Suppressor macrophage treated with lipopolysaccharide for 4 hours (primary cell): ENCODE measurements at places on chromosomes 3 and 15.

GRCh38 chr3:42144209-42144608 lies 53.1 kb downstream of the TRAK1 start:
- DNase-seq: no peak

- DNase-seq: peak; percentile 22
Observed at GRCh38 chr15:68821190-68821840, 620 bp upstream of the ANP32A start.

DNA sequence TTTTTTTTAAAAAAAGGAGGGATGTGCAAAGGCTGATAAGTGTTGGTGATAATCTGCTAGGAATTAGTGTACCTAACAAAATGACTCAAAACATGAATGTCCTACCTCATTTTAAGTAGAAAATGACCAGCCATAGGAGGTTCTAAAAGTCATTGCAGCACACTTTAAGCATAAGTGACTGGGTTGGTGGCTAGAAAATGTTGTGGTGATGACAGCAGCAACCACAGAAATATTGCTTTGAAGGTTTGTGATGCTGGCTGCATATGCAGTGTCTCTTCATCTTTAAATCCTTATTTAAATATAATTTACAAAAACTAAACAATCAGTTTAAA lies 55.2 kb downstream of the CMSS1 start:
- peak; percentile 14 for DNase-seq

DNA sequence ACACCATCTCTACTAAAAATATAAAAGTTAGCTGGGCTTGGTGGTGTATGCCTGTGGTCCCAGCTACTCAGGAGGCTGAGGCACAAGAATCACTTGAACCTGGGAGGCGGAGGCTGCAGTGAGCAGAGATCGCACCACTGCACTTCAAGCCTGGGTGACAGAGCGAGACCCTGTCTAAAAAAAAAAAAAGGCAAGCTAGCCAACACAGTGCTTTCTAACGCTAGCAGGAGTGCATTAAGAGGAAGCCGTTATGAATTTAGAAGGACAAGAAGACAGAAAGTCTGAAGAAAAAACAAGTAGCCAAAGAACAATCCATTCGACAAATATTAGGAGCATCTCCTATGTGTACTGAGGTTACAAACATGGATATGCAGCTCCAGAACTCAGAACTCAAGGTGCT lies 28.6 kb downstream of the BHLHE40 start:
- no peak for DNase-seq

- DNase-seq: peak; percentile 23
Observed at GRCh38 chr15:77107531-77108355, 36.8 kb upstream of the TSPAN3 start.

DNA sequence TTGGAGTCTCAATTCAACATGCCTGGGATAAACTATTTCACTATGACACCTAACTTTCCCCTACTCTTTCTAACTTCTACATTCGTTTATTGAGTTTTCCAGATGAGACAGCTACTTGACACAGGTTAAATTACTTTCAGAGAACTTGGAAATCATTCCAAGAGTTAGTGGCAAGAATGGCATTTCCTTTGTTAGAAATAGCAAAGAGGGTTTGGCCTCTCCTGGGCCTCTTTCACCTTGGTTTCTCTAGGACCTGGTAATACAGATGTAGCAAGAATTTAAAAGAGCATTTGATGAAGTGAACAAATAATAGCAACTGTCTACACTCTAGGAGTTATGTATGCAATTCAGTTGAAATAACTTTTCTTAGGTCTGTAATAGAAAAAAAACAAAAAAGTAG lies 748.9 kb downstream of the MECOM start:
- DNase-seq: no peak

DNA sequence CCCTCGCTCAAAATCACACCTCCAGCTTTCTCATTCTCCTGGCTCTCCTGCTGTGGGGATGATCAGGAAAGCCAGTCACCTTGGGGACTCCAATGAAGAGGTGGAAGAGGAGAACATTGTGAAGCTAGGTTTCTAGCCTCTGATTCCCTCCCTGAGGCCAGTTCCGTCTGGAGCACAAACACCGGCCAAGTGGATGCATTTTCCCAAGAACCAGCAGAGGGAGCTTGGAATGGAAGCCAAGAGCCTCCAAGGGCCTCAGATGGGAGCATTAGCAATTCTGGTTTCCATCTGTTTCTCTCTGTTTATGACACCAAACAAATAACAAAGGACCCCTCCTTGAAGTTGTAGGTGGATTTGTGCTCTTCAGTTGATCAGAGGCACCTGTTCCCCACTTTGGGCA lies 40.6 kb upstream of the NMNAT3 start:
- no peak for DNase-seq

- DNase-seq: peak; percentile 78
Observed at GRCh38 chr3:140942221-140943104, 827 bp downstream of the SLC25A36 start.

DNA sequence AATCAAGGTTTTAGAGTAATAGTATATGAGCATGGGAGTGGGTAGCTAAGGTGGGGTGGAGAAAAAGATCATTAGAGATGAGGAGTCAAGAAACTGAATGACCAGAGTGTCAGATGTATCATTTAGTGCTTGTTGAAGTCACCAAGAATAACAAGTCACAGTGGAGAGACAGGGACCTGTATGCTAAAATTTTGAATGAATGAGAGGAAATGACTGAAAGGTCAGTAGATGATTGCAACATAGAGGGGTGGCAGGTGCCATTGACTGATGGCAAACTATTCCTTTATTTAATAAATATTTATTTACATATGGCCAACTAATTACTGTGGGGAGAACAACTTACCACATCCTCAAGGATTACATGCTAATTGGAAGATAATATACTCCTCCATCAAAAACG lies 75.0 kb upstream of the ANKRD28 start:
- no peak for DNase-seq

DNA sequence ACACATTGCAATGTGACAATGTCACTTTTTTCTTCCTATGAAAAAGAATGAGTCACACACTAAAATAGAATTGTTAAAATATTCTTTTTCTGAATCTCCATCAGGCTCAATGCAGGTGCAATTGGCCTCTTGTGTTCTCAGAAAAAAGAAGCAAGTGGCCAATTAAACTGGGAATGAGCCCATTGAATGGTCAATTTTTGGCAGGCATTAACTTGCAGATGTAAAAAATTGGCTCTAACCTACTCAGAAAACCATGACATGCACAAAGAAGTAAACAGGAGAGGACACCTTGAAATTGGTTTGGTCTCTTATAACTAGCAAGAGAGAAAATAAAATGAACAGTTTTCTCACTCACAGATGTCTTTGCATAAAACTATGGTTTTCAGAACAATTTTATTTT lies 820.8 kb downstream of the TBL1XR1 start:
- no peak for DNase-seq

GRCh38 chr15:98746375-98747155 lies 98.2 kb downstream of the IGF1R start:
- no peak for DNase-seq

GRCh38 chr3:53525765-53526703 lies 31.6 kb downstream of the CACNA1D start:
- no peak for DNase-seq

- DNase-seq: no peak
Observed at GRCh38 chr3:87761341-87761740, 297.5 kb downstream of the CGGBP1 start.

- peak; percentile 40 for DNase-seq
Observed at GRCh38 chr3:47000198-47000815, 20.8 kb downstream of the NBEAL2 start.

GRCh38 chr15:88932271-88932874 lies 19.2 kb upstream of the MFGE8 start:
- DNase-seq: no peak

DNA sequence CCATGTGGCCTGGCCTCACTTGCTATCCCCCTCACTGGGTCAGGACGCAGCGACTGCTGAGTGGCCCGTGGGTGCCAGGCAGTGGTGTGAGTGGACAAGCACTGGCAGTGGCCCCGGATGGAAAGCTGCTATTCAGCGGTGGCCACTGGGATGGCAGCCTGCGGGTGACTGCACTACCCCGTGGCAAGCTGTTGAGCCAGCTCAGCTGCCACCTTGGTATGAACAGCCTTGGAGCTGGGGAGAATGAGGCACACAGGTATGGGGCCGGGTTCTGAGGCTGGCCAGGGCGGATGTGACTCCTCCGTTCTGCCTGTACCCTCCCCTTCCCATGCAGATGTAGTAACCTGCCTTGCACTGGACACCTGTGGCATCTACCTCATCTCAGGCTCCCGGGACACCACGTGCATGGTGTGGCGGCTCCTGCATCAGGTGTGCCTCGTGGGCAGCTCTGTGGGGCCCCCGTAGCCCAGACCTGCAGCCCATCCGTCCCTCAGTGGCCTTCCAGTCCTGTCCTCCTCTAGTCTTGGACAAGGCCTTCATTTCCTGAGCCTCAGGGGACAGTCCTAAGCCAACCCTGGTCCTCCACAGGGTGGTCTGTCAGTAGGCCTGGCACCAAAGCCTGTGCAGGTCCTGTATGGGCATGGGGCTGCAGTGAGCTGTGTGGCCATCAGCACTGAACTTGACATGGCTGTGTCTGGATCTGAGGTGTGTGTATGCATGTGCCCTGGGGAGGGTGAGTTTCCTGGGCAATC lies 28.2 kb downstream of the NBEAL2 start:
- no peak for DNase-seq

DNA sequence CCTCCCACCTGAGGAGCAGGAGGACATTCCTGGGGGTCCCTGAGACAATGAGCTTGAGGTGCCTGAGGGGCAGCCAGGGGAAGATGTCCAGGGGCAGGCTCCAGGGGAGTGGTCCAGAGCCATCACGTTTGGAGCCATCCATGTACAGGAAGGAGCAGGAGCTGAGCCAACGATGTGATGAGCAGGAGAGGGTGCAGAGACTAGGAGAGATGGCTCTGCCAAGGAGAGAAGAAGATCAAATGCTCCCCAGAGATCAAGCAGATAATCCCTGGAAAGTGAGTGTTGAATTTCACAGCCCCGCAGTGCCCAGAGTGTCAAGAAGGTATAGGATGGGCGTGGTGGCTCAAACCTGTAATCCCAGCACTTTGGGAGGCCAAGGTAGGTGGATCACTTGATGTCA lies 97.8 kb upstream of the HERC1 start:
- no peak for DNase-seq

DNA sequence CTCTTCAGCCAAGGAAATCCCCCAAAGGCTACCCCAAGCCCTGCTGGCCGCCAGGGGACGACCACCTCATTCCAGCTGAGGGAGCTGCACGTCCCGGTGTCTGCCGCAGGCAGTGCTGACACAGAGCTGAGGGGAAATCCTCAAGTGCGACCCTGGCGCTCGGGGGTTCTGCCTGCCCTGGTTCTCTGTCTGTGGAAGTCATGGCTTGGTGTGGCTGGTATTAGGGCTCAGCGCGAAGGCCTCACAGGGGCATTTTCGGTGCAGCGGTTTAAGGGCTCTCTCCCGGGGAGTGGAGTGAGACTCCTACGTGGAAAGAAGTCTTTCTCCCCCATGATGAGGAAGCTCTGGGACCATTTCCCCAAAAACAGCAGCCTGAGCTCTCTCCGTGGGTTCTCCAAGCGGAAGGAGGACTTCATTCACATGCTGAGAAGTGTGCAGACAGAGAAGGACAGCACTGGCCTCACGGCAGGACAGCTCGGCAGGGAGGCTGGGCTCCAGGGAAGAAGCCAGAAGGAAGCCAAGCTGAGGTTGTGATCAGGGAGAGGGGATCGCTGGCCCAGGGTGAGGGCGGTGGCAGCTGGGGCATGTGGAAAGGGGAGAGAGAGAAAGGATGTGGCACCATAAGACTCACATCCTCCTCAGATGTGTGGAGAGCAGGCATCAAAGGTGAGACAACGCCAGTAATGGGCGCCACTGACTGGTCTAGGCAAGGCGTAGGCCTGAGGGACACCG lies 48.6 kb downstream of the KLF15 start:
- DNase-seq: no peak

- no peak for DNase-seq
Observed at GRCh38 chr15:40785164-40785563, 15.4 kb downstream of the C15orf62 start.

- peak; percentile 72 for DNase-seq
Observed at GRCh38 chr3:44913868-44914468, 39.6 kb downstream of the TGM4 start.

DNA sequence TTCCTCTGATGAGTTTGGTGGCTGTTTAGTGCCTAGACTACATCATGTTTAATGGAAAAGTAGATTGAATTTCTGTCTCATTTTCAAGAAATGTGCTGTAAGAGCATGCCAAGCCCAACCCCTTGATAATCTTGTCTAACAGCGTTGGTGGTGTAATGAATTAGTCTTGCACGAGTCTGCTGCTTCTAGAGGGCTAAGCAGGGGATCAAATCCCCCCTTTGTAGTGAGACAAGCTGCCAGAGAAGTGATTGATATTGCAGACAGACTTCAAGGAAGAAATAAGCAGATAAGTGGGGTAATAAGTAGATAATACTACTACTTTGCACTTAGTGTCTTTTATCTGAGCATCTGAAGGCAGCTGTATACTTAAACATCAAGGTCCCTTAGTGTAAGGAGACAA lies 141.4 kb downstream of the TP63 start:
- no peak for DNase-seq

DNA sequence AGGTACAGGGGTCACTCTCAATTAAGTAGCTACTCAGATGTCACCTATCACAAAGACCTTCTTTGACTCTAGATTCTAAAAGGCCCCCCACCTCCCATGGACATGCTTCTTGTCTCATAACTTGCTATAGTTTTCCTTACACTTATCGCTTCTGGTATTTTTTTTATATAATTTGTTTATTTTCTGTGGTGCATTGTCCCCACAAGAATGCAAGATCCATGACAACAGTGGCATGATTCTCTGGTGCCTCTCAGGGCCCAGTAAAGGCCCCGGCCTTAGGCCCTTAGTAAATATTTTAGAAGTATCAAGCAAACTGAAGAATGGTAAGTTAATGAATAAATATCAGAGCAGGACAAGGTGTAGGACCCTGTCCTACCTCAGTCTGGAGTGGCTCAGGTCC lies 248.6 kb downstream of the CBLB start:
- no peak for DNase-seq

DNA sequence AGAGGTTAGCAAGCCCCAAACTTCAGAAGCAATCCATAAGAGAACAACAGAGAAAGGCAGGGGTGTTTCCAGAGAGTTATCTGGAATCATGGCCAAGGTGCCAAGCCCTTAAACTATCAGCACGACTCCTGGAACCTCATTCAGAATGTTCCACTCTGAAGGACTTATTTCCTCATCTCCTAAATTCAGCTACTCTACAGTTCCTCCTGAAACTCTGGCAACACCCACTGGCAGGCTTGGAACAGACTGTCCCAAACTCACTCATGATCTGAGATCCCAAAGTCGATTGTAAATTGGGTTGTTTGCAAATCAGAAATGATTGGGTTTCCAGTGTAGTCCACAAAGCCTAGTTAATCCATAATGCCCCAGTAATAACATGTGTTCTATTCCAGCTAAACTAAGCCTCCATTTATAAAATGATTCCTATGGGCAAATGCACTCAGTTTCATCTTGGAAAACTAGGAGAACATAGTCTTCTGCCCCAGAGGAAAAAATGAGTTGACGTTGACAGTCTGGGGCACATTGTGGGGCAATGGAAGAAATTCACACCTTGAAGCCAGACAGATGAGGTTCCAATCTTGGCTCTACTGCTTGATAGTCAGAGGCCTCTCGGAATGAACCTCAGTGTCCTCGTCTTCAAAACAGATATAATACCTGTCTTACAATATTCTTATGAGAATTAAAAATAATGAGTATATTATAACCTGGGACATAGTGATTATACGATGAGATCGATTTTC lies 65.9 kb downstream of the SLCO2A1 start:
- DNase-seq: peak; percentile 8

GRCh38 chr15:100254285-100254684 lies 87.5 kb downstream of the ADAMTS17 start:
- no peak for DNase-seq

- peak; percentile 18 for DNase-seq
Observed at GRCh38 chr3:136819731-136820679, 1.1 kb downstream of the SLC35G2 start.
